ENCODE measurements at places on chromosomes 4 and X.

DNA sequence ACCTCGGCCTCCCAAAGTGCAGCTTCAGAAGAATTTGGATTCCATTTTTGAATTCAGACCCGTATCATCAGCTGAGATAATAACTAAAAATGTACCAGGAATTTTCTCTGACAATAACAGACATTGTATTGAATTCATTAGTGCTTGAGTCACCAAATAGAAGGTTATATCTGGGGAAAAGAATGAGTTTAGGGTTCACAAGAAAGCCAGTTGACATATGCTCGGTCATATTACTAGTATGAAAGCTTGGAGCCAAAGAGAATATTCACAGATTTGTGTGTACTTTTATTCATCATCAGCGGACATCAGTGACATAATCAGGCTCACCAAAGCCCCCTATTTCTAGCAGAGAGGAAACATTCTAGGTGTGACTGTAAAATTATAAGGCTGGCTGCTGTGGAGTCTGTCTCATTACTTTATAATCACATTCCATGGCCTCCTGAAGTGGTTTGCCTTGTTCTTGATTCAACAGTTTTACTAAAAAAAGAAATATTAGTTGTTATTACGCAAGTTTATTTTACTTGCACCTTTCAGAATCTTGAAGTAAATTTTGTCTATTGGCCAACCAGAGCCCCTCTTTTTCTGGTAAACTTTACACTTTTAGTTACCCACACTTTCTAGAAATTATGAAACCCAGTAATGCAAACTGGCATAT lies 14.6 kb upstream of the DCTD start:
- DNase-seq: no peak

GRCh38 chrX:79704325-79704724 lies 310.2 kb upstream of the TBX22 start:
- no peak for DNase-seq

GRCh38 chr4:168740691-168741090 lies 243.8 kb downstream of the PALLD start:
- no peak for DNase-seq

DNA sequence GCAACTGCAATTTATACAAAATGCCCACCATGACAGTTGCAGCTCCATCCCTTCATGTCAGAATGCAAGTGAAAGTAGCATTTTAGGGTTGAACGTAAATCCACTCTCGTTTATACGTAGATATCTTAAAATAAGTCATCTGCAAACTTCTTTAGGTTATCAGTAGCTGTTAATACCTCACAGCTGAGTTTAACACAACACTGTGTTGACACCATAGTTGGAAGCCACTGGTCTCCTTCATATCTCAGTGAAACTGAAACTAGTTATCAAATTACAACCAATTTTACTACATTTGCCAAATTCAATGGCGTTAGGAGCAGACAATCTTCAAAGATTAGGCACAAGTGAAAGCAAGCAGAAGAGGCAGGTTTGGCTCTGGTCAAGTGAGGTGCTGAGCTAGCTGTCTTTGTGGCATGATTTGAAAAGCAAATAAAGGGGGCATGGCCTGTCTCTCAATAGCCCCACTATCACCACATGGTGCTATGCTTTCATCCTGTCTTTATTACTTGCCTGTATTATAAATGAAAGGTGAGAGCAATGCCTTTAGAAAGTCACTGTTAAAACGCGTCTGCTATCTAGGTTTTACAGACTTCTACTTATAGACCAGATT lies 12.3 kb downstream of the PPP3CA start:
- DNase-seq: no peak

DNA sequence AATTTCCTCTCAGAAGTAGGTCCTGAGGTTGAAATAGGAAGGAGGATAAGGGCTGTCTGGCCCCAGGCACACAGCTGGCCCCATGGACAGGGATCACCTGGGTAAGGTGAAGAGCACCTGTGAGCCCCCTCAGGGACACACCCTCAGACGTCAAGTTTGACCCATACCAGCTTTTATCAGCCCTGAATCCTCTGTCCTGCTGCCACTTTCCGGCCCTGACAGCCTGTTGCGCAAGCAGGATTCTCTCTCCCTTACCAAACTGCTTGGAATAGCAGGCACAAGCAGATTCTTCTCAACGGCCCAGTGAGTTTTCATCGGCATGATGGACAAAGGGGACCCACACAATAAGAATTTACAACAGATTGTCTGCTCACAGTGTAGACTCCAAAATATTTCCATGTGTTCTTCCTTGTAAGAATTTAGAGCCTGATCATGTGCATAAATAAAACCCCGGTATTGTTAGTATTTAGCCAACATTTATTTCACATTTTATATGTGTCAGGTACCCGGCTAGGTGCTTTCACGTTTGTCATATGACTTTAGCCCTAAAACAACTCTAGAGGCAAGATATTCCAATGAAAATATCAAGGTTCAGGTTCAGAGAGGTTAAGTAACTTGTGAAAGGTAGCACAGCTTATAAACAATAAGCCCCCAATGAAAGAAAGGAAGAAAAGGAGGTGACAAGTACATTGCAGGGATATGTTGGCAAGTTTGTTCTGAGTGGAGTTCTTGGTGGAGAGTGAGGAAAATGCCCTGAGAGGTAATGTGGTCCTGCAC lies 107.2 kb upstream of the KIT start:
- DNase-seq: no peak

DNA sequence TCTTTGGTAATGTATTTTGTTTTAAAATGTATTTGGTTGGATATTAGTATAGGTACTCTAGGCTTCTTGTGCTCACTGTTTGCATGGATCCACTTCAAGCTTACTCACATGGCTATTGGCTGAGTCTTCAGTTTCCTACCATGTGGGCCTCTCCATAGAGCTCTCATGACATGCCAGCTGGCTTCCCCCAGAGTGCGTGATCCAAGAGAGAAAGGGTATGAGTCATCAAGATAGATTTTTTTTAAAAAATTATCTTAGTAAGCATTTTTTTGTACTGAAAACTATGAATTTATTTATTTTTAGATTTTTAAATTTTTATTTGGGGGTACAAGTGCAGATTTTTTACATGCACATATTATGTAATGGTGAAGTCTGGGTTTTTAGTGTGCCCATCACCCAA lies 219.1 kb upstream of the AMOT start:
- no peak for DNase-seq

DNA sequence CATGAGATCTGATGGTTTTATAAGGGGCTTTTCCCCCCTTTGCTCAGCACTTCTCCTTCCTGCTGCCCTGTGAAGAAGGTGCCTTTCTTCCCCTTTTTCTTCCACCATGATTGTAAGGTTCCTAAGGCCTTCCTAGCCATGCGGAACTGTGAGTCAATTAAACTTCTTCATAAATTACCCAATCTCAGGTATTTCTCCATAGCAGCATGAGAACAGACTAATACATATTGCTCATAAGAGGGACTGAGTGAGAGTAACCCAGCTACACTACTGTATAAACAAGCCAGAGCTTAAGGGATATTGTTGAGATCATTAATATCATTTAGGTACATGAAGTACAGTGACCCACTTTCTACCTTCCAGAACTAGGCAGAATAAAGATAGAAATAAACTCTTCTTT lies 102.9 kb downstream of the TEX13A start:
- no peak for DNase-seq

DNA sequence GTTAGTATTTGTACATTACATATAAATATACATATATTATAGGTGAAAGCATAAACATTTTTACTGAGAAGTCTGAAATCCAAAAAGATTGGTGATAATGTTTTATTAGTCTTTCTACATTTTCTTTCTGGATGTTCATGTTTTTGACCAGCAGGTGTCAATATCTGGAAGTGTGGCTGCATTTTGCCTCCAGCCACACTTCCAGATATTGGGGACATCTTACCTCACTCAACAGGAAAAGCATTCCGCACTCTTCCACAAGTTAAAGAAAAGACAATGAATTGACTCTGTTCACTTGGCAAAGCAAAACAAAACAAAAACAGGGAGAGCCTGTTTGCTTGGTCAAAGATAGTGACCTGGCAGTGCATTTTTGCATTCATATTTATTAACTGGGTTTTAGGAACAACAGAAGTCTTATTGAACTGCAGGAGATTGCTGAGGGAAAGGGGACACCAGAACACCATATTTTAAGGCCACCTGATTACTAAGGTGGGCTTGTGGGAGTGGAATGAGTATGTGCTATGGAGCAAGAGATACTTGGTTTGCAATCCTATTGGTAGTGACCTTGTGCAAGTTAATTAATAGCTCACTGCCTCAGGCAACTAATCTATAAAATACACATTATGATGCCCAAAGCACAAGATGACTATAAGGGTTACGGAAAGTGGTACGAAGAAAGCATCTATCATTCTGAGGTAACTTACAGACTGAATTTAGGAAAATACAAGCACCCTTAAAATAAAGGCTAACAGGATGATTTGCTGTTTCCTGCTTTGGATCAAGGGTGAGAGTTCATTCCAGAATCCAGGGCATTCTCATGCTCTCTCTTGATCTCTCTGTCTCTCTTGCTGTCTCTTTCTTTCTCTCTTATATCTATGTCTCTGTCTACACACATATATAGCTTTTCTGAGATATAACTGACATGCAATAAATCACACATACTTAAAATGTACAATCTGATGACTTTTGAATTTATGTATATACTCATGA lies 389.9 kb upstream of the EMCN start:
- DNase-seq: no peak

- DNase-seq: no peak
Measured at GRCh38 chrX:69280933-69281332, 115.7 kb upstream of the PJA1 start.

GRCh38 chr4:133498149-133498548 lies 349.1 kb downstream of the PCDH10 start:
- no peak for DNase-seq

GRCh38 chrX:123185721-123186120 lies 1.6 kb downstream of the GRIA3 start:
- DNase-seq: no peak

DNA sequence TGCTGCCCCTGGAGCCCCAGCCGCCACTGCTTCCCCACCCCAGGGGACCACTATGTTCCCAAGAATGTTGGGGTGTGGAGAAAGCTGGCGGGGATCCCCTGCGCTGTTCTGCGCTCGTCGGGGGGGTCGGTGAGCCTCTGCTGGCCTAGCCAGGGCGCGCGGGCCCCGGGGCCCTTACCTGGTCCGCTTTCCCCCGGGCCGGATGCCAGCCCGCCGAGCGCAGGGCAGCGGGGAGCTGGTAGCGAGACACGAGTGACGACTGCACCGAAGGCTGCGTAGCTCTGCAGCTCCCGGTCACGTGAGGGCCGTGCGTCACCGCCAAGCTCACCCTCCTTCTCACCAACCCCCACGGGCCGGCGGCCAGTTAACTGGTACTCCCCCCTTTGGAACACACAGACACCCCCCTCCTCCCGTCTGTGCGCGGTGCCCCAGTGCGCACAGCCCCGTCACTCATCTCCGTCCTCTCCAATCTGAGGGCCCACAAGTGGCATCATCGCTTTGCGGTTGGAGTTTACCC lies at the start of gene BEX1:
Gene BEX1, minus strand, starts transcription at position 254 of the 517 bp plus-strand sequence. CDS start 897 bp downstream, outside the sequence.
- no peak for DNase-seq

- DNase-seq: no peak
Measured at GRCh38 chr4:25949173-25949748, 35.2 kb downstream of the SMIM20 start.

- DNase-seq: no peak
Measured at GRCh38 chr4:141246243-141246642, 25.5 kb downstream of the ZNF330 start.

- no peak for DNase-seq
Measured at GRCh38 chr4:56321251-56321650, 66.0 kb downstream of the AASDH start.

DNA sequence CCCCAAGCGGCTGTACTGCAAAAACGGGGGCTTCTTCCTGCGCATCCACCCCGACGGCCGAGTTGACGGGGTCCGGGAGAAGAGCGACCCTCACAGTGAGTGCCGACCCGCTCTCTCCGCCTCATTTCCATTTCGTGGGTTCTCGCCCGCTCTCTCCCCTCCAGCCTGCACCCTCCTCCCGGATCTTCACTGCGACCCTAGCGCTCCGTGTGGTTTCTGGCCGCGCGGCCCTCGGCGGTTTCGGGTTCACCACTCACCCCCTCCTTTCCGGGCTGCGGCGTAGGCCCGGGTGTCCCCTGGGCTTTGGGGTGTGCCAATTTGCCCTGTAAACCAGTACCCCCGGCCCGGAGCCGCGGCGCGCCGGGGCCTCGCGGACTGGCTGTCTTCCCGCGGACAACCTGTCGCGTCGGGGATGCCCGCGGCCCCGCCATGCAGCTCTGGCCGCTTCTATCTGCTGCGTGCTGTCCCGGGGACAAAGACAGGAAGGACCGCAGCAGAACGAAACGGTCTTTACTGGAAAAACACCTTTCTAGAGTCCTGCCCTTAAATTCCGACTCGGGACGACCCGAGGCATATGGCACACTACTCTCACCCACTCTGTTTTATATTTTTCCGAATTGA lies 737 bp downstream of the FGF2 start:
- DNase-seq: no peak

DNA sequence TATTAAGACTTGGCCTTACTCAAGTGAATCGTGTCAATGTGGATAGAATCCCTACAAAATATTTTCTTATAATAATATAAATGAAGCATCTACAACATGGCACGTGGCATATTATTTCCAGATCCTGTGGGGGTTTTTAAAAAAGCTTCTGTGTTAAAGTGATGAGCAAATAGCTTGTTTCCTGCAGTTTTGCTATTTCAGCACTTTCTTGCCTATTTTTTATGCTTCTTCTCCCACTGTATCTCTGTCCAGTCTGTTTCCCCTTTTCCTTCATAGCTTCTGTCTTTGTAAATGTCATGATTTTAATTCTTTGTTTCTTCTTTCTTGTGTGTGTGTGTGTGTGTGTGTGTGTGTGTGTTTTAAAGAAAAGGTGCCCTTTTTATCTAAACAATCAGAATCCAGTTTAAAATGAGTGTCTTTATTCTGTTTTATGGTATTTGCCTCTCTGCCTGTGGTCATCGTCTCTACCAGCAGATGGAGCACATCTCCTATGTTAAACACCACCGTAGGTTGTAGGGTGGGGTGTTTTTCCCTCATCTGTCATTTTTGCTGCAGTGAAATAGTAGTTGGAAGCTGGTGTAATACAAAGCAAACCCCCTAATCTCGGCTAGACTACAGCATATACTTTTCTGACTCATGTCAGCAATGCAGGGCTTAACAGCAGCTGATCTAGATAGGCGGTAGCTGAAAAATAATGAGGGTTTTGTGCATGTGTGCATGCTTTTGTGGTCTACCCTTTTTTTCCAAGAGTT lies 33.1 kb downstream of the FTHL17 start:
- DNase-seq: no peak

DNA sequence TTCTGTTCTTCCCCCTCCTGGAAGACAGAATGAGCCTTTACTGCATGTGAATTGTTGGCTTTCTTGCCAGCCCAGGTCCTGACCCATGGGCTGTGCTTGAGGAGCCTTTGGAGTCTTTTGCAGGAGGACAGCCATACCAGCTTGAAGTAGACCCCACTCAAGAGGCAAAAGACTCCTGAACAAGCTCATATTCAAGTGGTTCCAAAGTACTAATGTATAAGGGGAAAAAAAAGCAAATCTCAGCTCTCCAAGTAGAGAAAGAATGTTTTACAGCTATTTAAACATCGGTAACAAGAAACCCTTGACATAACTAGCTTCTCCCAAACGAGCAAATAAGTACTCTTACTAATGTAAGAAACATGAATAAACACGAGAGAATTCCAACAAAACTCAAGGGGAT lies 174.9 kb upstream of the MXRA5 start:
- DNase-seq: no peak

Data from cortex of kidney (tissue), 1 donor.